Activated naive CD4-positive, alpha-beta T cell treated with Interleukin-2 at 50 U/mL for 16 hours (primary cell): ENCODE measurements at places on chromosomes 5 and 9.

- DNase-seq: no peak
Measured at GRCh38 chr5:113213551-113214425, 221.0 kb downstream of the TSSK1B start.

DNA sequence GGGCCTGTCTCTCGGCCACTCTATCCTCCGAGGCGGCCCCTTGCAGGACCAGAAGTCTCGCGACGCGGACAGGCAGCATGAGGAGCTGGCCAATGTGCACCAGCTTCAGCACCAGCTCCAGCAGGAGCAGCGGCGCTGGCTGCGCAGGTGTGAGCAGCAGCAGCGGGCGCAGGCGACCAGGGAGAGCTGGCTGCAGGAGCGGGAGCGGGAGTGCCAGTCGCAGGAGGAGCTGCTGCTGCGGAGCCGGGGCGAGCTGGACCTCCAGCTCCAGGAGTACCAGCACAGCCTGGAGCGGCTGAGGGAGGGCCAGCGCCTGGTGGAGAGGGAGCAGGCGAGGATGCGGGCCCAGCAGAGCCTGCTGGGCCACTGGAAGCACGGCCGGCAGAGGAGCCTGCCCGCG, 283.5 kb downstream of the ARHGEF28 start:
- no peak for DNase-seq

DNA sequence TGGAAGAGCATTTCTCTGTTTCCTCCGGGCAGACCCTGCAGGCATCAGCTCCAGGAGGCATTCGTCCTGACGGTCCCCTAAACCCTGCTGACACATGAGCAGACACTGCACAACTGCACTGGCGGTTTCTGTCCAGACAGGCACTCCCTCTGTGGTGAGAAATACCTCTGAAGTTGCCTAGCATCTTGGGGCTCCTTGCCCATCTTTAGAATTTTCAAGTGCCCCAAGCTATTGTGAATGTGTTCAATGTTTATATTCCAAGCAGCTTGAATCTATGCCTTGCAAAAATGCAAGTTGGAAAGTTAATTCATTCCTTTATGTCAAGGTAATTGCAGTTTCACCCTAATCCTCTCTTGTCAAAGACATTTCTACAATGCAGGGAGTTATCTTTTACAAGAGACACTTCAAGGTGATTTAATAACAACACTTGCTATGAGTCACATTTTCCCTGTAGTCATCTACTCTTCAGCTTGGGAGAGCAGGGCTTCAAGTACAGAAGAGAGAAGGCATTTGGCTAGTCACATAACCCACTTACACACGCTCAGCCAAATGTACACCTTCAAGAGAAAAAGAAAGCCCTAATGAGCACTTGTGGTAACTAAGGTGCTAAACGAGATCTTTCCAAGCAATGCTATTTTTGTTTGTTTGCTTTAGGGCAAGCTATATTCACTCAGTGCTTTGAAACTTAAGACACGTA, 302.5 kb downstream of the MLLT3 start:
- no peak for DNase-seq

DNA sequence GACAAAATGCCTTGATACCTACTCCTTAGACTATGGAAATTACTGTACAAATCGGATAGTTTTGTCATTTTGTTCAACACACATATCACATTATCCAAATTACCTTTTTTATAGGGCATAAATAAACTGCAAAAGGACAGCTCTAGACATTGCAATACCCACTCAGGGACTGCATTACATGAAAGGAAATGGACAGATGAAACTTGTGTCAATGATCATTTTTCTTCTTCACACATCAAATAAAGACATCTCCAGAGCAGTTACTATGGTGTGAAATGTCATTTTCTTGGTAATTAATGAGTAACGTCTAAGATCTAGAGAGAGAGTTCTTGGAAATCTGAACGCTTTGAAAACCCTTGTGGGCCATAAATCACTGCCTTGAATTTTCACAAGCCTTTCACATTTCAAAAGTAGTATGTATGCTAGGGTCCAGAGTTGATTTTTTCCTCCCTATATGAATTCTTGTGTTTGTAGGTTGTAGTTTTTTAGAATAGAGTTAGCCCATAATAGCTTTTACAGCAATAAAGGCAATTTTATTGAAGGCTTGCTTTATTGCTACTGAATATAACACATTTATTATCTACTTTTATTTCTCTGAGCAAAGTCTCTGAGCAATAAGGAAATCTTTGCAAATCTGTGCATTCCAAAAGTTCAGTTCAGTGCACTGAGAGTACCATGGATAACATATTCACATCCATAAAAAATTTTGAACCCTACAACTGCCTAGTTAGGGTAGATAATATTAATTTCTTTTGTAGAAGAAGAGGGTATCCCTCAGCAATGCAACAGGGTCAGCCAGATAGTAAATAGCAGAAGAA, 358.0 kb upstream of the PCSK5 start:
- no peak for DNase-seq

DNA sequence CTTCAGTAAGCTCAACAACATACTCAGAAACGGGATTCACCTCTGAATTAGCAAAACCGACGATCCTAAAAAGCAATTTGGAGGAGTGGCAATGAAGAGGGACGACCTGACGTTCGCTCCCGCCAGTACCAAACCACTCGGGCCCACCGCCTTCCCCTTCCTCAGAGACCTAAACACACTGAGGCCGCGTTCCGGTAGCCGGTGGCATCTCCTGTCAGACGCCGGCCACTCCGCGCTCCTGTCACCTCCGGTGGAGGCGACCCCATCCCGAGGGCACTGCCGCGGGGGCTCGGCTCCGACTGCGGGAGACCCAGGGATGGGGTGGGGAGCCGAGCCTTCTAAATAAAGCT, 617 bp downstream of the PPP6C start:
- peak; percentile 34 for DNase-seq

GRCh38 chr5:58505502-58505901, 14.3 kb downstream of the GAPT start:
- DNase-seq: no peak

GRCh38 chr9:131271506-131271931, 4.8 kb downstream of the FAM78A start:
- peak; percentile 36 for DNase-seq

DNA sequence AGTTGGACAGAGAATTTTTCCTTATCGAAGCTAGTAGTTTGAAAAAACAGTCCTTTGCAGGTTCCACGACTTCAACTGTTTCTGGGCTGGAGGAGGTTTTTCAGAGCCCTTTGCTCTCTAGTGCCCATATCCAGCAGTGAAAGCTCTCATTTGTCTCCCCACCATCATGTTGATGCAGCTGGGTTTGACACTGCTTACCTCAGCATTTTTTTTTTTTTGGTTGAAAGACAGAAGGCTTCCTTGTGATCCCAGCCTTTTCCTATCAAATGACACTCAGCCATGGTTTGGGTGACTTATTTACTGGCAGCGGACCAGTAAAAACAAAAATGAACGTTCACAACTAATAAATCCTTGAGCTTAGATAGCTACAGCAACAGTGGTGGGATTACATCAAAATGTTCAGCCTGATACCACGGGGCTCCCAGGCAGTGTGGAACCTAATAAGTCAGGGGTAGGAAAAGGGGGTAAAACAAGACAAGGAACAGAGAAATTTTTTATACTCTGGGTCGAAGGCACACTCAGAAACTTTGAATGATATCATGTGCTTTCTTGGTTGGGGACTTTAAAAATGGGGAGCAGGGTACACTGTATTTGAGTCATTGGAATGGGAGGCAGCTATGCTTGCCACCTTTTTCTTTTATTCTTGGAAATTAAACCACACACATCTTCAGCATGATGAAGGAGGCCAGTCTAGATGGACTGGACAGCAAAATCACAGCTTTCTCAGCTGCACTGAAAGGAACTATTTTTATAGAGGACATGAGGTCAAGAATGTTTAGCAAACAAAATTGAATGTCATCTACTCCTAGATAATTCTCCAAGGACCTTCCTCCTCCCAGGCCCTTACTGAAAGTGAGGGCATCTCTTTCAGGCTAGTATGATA, 308.9 kb upstream of the MPDZ start:
- no peak for DNase-seq

DNA sequence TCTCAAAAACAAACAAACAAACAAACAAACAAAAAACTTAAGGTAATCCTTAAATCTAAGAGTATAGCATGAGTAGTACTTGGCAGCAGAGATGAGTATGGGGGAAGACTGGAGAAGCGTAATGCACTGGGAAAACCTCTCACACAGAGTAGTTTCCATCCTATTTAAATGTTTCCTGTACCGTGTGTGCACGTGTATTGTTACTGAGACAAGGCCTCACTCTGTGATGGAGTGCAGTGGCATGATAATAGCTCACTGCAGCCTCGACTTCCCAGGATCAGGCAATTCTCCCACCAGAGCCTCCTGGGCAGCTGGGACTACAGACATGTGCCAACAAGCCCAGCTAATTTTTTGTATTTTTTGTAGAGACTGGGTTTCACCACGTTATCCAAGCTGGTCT, 2.9 kb downstream of the UIMC1 start:
- no peak for DNase-seq

- DNase-seq: peak; percentile 10
Measured at GRCh38 chr9:81686614-81687520, 2.5 kb downstream of the TLE1 start.

DNA sequence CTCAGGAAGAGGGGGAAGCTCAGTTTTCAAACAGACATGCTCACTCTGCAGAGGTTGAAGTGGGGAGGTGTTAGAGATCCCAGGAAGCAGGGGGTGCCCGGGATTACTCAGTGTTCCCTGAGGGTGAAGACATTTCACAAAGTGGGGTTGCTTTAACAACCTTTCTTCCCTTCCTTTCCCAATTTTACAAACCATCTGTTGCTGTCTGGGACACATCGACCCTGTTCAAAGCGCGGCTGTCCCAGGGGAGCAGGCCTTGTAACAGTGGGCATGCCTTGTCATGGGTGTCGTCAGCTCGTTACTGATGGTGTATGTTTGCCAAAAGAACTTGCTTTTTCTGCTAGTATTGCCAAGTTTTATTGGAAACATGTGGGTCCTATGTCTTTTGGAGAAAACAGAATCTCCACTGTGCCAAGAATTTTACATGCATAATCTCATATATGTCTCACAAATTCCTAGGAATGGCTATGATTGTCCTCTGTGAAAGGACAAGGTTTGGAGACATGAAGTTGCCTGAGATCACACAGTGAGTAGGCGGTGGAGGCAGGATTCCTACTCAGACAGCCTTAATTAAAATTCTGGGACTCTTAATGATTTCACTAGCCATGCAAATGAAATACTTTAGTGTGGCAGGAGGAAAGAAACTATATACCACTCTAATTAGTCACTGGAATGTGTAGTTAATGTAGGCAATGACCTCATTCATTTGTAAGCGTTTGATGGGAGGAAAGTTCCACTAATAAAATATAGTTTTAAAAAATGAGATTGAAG, 198.9 kb downstream of the NXNL2 start:
- DNase-seq: no peak

DNA sequence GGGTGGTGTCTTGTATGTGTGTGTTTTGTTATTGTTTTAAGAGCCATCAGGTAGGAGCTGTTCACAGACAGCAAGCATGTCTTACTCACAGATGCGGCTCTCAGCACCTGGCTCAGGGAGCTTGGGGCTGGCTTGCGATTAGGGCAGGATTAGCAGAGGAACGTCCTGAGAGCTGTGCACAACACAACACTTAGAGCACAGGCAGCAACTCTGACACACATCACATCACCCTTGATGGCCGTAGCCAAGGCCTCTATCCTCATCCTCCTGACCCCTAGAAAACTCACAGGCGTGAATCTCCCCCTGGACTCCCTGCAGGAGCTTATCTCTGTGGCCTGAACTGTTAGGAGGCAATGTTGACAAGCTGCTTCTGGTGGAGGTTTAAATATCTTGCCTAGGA, 7.1 kb upstream of the IL17B start:
- no peak for DNase-seq

DNA sequence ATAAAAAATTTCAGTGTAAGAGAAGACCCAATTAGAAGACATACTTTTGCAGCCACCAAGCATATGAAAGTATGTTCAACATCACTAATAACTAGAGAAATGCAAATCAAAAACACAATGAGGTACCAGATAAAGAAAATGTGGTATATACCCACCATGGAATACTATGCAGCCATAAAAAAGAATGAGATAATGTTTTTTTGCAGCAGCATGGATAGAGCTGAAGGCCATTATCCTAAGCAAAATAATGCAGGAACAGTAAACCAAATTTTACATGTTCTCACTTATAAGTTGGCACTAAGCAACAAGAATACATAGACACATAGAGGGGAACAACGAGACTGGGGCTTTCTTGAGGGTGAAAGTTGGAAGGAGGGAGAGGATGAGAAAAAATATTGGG, 6.9 kb upstream of the SPATA9 start:
- no peak for DNase-seq

GRCh38 chr5:16815432-16815831, 120.7 kb downstream of the MYO10 start:
- DNase-seq: no peak

DNA sequence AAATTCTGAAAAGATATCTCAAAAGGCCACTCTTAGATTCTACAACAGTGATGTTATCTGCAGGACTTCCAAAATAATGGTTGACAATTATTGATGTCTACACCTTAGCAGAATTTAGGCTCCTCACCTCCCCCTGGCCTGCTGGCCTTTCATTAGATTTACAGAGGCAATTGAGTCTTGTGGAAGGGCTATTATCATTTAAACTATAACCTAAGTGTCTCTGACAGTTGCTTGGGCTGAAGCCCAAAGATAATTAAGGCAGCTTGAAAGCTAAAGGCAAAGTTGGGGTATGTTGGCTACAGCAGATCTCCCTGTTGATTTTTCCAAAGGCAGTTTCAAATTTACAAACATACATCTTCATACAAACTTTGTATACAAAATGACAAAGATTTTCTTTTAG, 912.3 kb downstream of the TAF11L14 start:
- no peak for DNase-seq

GRCh38 chr9:94920420-94921091, 194.1 kb downstream of the AOPEP start:
- DNase-seq: no peak

- DNase-seq: no peak
Measured at GRCh38 chr5:53873235-53873634, 312.8 kb downstream of the NDUFS4 start.

GRCh38 chr9:132048201-132048600, 31.5 kb downstream of the MED27 start:
- no peak for DNase-seq

DNA sequence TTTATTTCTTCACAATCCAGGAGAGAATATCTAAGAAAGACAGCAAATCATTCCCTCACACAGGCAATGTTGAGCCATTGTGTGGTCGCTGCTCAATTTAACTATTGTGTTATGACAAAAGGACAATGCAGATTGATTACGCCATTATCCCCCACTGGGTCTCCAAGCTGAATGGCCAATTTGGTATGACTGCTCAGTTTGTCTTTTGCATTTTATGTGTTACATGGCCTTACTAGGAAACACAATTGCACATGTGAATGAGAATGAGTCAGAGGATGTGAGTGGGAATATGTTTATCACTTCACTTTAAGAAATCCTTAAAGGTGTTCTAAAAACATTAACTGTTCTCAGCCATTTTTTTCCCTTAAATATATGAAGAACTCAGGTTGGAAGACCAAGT, 108.3 kb downstream of the FAM174A start:
- no peak for DNase-seq
